ENCODE measurements at places on chromosomes 5 and 9.

GRCh38 chr5:149166591-149167100, 25.4 kb downstream of the ABLIM3 start:
- no peak for DNase-seq

- no peak for DNase-seq
Observed at GRCh38 chr5:159763562-159763961, 152.7 kb upstream of the ADRA1B start.

GRCh38 chr5:1190837-1191239, 10.6 kb upstream of the SLC6A19 start:
- no peak for DNase-seq

GRCh38 chr5:135386886-135387628, 12.0 kb downstream of the MACROH2A1 start:
- DNase-seq, result peak; percentile 95

DNA sequence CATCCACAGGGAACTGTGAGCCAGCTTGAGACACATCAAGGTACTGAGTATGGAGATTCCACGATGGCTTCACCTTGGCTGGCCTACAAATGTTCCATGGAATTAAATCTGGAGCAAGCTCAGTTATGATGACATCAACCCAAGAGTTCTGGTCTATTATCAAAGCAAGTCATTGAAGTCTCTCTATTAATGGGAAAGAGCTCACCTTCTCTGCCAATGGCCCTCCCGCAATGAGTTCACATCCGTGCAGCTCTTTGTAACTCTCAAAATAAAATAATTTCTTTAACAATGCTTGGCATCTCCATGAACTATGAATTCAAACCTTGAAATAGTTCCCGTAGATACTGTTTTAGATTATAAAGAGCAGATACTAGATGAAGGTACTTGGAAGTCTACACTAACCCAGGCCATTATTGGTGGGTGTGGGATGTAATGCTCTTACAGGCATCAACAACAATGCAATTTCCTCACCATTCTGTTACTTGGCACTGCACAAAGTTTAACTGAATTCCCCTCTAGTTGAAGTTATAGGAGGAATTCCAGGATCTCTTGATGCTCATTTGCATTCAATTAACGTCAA, 55.4 kb downstream of the ZNF474 start:
- no peak for DNase-seq

- DNase-seq, result peak; percentile 41
Observed at GRCh38 chr5:112142769-112143270, 276.3 kb downstream of the EPB41L4A start.

DNA sequence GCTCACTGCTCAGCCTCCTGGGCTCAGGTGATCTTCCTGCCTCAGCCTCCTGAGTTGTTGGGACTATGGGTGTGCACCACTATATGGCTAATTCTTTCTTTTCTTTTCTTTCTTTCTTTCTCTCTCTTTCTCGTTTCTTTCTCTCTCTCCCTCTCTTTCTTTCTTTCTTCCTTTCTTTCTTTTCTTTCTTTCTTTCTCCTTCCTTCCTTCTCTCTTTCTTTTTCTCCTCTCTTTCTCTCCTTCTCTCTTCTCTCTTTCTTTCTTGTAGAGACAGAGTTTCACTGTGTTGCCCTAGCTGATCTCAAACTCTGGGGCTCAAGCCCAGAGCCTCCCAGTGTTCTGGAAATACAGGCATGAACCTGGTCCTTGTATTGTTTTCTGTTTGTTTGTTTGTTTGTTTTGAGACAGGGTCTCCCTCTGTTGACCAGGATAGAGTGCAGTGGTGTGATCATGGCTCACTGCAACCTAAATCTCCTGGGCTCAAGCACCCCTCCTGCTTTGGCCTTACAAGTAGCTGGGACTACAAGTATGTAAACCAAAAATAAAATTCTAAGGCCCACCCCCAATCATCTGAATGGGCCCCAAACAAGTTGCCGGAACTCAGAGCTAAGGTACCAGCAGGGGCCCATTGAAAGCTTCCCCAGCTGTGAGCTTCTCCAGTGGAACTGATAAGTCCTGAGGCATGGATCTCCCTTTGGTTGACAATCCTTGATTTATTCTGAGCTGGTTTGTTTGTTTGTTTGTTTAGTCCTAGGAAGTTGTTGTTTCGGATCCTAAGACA, 11.9 kb upstream of the BTF3 start:
- no peak for DNase-seq

GRCh38 chr5:176373100-176373818, 8.0 kb downstream of the ARL10 start:
- DNase-seq, result no peak

GRCh38 chr9:124894741-124895170, 32.8 kb downstream of the ARPC5L start:
- no peak for DNase-seq

DNA sequence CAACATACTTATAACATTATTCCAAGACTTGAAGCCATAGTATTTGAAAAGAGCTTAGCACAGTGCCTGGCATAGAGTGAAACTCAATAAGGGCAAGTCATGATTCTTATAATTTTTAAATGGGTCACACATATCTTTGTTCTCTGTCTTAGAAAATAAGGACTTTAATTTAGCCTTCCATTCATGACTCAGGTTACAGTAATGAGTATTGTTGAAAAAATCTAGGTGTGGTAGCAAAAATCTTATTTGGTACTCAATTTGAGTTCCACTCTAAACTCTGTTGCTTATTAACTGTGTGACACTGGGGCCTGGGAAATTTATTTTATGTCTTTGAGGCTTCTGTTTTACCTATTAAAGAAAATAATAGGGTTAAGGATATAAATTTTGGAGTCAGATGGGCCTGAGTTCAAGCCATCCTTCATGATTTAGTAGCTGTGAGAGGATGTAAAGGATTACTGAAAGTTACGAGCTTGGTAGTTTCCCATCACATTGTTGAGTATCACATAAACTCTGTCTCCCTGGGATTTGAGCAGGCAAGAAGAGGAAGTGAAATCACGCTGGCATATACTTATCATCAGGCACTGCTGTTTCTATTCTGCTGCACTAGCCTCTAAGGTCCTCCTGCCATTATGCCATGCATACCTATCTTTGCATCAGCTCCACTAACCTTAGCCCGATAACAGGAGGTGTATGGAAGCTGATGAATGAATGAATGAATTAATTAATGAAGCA, 1.5 kb downstream of the SPINK9 start:
- DNase-seq, result peak; percentile 45

DNA sequence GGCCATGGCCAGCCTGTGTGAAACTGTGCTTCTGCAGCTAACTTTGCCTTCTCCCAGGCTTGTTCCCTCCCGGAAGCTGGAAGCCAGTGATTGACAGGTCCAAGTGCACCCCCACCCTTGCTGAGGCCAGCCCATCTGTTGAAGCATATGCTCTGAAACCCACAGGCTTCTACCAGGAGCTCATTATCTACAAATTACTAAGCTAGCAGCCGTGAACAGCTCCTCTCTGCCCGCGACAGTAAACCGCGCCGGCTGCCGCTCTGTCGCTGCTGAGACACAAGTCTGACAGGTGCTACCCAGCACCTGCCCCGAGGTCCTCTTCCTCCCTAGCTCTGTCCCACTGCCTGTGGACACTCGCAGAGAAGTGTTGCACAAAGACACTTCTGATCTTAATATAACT, 490.9 kb downstream of the GADD45G start:
- no peak for DNase-seq

GRCh38 chr5:124200381-124200780, 546.1 kb downstream of the ZNF608 start:
- DNase-seq, result no peak

DNA sequence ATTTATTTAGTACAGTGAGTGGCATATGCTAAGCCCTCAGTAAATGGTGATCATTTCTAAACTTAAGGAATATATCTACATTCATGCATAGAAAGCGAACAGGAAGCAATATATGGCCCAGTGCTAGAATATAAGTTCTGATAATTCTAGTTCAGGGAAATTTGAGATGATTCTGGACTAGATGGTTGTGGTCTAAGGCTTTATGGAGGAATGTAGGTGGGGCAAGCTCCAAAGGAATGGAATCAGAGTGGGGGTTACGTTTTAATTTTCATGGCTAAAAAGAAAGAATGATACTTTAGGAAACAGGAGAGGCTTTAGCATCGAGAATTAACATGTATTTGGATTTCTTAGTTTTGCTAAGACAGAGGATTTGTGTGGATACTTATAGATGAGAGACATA, 56.1 kb downstream of the MTREX start:
- DNase-seq, result no peak

DNA sequence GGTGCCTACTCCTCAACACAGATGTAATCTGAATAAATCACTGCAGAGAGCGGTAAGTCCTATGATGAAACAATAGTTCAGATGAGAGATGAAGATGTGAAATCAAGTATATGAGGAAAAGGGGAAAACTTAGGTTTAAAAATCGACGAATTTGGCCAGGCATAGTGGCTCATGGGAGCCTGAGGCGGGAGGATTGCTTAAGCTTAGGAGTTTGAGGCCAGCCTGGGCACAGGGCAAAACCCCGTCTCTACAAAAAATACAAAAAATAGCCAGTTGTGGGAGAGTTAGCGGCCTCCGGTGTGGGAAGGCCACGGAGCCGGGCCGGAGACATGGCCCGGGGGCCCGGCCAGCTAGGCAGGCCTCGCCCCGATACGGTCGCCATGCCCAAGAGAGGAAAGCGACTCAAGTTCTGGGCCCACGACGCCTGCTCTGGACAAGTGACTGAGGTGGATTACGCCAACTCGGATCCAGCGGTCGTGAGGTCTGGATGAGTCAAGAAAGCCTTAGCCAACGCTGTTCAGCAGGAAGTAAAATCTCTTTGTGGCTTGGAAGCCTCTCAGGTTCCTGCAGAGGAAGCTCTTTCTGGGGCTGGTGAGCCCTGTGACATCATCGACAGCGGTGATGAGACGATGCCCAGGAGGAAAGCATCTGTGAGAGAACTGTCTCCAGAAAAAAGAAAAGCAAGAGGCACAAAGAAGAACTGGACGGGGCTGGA, 62.8 kb upstream of the SUB1 start:
- DNase-seq, result no peak

DNA sequence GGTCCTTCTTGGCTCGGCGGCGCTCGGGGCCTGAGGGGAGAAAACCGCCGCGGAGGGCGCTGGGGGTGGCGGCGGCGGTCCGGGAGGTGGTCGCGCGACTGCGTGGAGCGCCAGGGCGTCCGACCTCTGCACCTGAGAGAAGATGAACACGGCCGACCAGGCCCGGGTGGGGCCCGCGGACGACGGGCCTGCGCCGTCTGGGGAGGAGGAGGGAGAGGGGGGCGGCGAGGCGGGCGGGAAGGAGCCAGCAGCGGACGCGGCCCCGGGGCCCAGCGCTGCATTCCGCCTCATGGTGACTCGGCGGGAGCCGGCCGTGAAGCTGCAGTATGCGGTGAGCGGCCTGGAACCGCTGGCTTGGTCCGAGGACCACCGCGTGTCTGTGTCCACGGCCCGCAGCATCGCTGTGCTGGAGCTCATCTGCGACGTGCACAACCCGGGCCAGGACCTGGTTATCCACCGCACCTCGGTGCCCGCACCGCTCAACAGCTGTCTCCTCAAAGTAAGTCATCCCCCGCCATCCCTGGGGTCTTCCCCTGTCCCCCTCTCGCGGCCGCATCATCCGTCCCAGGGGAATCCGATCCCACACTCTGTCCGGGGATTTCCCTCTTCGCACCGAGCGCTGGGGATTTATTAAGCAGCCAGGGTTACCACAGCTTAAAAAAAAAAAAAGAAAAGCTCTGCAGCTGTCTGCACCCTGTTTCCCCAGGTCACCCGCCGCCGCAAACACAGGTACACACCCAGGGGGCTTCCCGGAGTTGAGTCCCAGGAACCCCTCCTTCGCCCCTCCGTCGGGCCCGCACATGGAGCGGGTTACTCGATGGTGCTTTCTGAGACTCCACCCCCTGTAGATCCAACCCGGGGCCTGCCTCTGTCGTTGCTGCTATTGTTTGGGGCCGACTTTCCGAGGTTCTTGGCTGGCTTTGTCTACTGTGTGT, at the start of gene GTF3C4:
Gene GTF3C4, plus strand, starts transcription at position 8 of the 935 bp plus-strand sequence. Its CDS starts 135 bp downstream, at position 143.
- peak; percentile 8 for DNase-seq

DNA sequence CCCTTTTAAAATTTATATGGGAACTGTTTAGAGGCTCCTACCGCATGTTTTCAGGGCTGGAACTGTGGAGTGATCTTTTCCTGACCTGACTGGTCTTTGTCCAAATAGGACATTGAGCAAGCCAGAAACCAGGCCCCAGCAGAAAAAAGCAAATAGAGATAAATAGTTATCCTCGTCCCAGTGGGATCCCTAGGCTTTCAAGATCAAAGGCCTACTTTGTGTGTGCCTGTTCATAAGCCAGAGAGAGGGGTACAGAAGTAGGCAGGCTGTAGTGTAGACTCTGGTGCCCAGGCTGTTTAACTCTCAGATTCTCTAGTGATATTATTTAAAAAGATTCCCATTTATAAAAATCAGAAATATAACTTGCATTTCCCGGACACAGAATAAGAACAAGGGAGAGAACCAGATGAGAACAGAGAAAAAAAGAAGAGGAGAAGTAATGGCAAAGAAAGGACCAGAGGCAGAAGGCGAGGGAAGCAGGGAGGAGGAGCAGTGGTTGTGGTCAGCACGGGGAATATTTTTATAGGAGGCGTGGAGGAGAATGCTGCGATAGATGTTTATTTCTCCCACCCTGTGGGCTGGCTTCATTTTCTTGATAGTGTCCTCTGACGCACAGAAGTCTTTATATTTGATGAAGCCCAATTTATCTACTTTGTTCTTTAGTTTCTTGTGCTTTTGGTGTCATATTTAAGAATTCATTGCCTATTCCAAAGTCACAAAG, 101.2 kb downstream of the AOPEP start:
- DNase-seq, result peak; percentile 62
